Activated T-cell treated with anti-CD3 and anti-CD28 coated beads for 24 hours (primary cell): ENCODE measurements at places on chromosomes 13 and 19.

DNA sequence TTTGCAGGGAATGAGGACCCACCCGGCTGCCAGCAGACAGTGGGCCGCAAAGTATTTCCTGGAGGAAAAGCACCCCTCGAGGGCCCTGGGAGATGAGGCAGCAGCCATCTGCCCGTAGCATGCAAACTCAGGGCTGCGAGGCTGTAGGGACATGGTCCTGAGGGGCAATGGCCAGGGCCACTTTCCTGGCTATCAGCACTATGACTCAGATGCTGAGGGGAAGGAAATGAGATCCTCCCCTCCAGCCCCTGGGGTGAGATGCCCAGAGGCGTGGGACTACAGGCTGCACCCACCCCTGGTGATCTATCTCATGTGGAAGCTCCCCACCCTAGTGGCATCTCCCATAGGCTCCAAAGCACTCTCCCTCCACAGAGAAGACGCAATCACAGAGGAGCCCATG is 80.1 kb downstream of the SLC7A1 start:
- DNase-seq, result no peak

DNA sequence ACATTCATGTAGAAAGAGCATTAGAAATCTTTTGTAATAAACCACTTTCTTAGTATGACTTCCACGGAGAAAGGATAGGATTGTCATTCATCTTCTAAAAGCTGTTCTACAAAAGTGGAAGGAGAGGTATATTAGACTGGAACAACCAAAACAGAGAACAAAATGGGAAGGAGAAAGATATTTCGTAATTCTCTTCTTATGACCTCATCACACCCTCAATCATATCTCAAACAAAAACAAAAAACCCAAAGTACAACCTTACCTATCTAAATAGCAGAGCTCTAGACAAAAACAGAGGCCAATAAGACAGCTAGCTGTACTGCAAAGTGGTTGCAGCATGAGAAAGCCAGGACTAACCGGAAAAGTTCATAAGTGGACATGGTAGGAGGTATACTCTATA is 46.3 kb downstream of the DACH1 start:
- DNase-seq, result no peak

DNA sequence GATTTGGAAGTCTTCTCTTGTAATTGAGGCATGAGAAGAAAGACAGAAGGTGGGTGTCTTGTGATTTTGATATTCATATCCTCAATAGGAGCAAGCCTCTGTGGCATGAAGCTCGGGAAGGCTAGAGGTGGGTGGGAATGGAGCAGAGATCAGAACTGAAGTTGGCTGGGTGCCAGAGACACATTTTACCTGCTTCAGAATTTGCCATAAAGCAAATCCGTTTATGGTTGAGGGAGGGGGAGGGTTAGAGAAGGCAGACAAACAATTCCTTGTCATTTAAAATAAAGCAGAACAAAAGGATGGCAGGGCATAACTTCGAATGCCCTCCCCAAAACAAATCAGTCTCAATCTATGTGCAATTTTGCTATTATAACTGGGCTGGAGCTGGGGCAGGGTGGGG is 305.9 kb downstream of the KLF5 start:
- DNase-seq, result no peak

GRCh38 chr13:41859565-41859964 is 101.3 kb downstream of the VWA8 start:
- no peak for DNase-seq

- no peak for DNase-seq
These were observed 237.4 kb downstream of the NBEA start for GRCh38 chr13:35179494-35179893.

DNA sequence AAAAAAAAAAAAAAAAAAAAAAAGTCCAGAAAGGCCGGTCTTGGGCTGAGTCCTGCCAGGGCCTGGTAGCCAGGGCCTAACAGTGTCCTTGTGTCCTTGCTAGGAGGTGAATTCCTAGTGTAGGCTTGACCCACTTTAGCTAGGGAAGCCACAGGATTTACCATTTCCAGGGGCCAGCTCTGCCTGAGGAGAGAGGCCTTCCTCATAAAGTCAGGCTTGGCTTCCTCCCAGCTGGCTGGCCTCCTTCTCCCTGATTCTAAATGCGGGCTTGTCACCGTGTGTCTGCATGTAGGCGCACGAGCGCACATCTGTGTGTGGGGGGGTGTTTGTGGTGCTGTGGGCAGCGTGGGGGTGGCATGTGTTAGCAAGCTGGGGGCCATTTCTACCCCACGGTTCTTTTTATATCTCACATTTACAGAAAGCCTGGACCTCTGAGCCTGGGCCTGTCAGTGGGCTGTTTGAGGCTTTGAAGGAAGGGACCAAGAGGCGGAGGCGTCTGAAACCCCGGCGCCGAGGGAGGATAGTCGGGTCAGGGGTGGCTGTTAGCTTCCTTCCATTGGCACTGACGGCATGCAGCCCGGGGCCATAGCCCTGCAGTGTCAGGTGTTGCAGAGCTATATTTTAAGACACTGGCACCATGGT is 31.7 kb downstream of the IER2 start:
- DNase-seq, result no peak

GRCh38 chr13:32863596-32863995 is 152.6 kb upstream of the KL start:
- DNase-seq, result no peak

GRCh38 chr19:54574527-54575056 is 1.0 kb downstream of the LILRA2 start:
- DNase-seq, result no peak
